Fibroblast of skin of abdomen (primary cell): ENCODE measurements at places on chromosomes 4 and X.

DNA sequence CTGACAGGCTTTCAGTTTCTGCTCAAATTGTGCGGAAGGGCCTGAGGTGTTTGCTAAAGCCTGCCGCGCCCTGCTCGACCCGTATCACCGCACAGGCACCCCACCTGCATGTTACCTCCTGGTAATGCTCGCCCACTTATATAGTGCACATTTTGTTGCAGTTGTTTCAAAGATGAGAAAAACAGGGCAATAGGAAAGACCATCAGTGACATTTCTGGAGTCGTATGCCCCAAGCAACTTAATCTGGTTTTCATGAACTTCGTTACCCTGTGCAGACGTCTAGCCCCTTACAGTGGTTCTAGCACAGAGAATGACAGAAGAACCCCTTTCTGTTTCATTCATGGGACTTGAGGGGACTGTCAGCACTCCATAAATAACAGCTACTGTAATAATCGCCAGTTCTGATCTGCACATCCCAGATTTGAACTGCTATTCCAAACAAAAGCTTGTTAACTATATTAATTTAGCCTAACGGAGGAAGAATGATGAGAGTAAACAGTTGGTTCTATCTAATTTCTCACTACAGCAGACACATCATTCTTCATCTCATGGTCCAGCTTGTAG, 940 bp upstream of the DCTD start:
- DNase-seq = no peak

GRCh38 chr4:106201373-106201772, 114.6 kb downstream of the TBCK start:
- DNase-seq = peak; percentile 11

- DNase-seq = peak; percentile 10
Observed at GRCh38 chr4:147201016-147201415, 255.4 kb upstream of the TTC29 start.

DNA sequence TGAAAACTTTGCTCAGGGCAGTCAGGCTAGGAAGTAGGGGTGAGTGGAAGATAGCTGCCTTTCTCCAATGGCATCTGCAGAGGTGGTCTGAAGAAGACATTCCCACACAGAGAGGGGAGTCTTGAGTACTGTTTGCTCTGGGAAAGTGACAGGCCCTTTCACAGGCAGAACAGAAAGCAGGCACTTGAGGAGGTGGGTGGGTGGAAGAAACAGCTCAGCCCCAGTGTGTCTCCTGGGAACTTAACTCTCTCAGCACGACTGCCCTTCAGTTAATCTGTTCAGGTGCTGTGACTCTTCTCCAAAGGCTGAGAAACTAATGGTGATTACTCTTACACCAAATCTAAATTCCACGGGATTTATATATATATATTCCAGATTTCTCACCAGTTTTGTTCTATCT, 28.3 kb downstream of the ENOPH1 start:
- no peak for DNase-seq

DNA sequence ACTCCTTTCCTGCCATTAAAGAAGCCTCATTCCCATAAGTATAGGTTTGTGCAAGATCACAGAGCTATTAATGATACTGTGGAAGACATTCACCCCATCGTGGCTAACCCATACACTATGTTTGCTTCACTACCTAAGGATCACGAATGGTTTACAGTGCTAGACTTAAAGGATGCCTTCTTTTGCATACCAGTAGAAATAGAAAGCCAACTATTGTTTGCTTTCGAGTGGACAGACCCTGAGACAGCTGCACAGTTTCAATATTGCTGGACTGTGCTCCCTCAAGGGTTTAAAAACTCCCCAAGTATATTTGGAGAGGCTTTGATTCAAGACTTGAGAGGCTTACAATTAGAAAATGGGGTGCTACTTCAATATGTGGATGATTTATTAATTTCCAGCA, 16.0 kb upstream of the PAPSS1 start:
- no peak for DNase-seq

DNA sequence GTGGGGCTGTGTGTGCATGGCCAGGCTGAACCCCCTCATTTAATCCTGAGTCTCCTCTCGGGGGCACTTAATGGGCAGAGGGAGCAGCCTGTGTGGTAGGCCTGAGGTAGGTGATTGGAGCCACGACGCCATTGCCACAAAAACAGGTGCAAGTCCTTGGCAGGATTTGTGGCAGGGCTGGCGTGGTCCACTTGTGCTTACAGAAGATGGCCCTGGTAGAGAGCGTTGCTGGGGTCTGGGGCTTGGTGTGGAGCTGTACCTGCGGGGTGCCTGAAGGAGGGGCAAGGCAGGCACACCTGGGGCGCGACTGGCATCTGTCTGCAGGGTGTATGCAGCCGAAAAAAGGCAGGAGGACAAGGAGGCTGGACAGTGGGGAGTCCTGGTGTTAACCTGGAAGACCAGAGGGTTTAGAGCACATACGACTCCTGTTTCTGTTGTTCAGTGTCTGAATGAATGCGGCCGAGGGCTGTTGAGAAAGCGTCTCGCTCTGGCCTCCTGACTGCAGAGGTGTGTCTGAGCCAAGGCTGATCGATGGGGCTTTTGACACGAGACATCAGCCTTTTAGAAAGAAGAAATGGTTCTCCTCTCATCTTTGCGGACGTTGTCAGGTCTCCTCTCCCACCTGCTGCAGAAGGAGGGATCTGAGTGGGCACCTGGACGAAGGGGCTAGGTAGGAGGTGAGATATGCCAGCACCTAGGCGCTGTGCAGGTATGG, 52.0 kb downstream of the TBC1D14 start:
- DNase-seq = no peak
